ENCODE measurements at places on chromosomes 7 and 10.

GRCh38 chr7:21922605-21923004 is 23.1 kb downstream of the CDCA7L start:
- DNase-seq: no peak

GRCh38 chr10:77111611-77112550 is 525.7 kb downstream of the KCNMA1 start:
- DNase-seq: peak; percentile 21

DNA sequence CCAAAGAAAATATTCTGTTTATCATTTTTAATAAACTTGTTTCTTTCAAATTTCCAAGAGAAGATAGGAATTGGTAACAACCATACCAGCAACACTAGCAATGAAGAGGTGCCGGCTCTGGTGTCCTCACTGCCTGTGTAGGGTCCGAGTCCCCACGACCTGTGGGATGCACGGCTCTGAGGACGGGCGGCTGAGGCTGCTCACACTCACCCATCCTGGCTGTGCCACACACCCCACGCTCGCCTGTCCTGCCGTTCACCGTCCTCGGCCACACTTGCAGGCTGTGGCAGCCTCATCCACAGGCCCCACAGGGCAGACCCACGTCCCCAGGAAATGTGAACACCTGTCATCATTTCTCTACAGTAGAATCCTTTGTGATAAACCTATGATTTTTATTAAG is 48.2 kb upstream of the DPYSL4 start:
- no peak for DNase-seq

- DNase-seq: peak; percentile 24
These were observed 51.7 kb downstream of the CPEB3 start for GRCh38 chr10:92239151-92239599.

GRCh38 chr7:75953931-75954330 is 39.0 kb downstream of the POR start:
- no peak for DNase-seq

DNA sequence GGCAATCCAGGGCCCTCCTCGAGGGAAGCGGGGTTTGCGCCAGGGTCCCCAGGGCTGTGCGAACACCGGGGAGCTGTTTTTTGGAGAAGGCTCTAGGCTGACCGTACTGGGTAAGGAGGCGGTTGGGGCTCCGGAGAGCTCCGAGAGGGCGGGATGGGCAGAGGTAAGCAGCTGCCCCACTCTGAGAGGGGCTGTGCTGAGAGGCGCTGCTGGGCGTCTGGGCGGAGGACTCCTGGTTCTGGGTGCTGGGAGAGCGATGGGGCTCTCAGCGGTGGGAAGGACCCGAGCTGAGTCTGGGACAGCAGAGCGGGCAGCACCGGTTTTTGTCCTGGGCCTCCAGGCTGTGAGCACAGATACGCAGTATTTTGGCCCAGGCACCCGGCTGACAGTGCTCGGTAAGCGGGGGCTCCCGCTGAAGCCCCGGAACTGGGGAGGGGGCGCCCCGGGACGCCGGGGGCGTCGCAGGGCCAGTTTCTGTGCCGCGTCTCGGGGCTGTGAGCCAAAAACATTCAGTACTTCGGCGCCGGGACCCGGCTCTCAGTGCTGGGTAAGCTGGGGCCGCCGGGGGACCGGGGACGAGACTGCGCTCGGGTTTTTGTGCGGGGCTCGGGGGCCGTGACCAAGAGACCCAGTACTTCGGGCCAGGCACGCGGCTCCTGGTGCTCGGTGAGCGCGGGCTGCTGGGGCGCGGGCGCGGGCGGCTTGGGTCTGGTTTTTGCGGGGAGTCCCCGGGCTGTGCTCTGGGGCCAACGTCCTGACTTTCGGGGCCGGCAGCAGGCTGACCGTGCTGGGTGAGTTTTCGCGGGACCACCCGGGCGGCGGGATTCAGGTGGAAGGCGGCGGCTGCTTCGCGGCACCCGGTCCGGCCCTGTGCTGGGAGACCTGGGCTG is 26.0 kb downstream of the PRSS2 start:
- no peak for DNase-seq

DNA sequence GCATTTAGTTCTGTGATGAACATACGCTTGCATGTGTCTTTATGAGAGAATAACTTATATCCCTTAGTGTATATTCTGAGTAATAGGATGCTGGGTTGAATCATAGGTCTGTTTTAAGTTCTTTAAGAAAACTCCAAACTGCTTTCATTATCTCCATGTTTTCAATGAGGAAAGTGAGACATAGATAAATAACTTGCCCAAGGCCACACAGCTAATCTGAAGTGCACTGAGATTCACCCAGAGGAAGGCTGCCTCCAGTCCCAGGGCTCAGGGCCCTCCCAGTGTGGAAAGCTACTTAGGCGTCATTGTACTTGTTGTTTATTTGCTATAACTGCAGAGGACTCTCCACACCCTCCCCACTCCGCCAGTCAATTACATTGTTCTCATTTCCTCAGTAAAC is 126.7 kb downstream of the INHBA start:
- DNase-seq: no peak

GRCh38 chr7:21086688-21087087 is 300.0 kb upstream of the SP8 start:
- peak; percentile 31 for DNase-seq

DNA sequence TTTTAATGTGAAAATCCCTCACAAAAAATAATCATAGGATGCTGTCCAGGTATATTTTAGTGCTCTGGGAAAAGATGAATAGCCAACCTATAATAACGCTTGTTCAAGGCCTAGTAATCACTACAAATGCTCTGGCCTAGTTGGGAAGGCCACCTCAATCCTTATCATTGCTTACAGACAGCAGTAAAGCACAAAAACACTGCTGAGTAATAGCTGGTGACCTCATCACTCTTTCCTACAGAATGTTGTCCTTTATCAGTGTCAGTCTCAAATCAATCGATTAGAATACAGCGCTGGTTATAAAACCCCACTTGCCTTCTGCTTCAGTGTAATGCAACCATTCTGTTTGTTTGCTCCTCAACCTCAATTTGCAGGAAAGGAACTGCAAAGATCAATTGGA is 72.6 kb upstream of the STEAP1 start:
- DNase-seq: no peak

- no peak for DNase-seq
These were observed 244.8 kb upstream of the TCERG1L start for GRCh38 chr10:131556061-131556896.

DNA sequence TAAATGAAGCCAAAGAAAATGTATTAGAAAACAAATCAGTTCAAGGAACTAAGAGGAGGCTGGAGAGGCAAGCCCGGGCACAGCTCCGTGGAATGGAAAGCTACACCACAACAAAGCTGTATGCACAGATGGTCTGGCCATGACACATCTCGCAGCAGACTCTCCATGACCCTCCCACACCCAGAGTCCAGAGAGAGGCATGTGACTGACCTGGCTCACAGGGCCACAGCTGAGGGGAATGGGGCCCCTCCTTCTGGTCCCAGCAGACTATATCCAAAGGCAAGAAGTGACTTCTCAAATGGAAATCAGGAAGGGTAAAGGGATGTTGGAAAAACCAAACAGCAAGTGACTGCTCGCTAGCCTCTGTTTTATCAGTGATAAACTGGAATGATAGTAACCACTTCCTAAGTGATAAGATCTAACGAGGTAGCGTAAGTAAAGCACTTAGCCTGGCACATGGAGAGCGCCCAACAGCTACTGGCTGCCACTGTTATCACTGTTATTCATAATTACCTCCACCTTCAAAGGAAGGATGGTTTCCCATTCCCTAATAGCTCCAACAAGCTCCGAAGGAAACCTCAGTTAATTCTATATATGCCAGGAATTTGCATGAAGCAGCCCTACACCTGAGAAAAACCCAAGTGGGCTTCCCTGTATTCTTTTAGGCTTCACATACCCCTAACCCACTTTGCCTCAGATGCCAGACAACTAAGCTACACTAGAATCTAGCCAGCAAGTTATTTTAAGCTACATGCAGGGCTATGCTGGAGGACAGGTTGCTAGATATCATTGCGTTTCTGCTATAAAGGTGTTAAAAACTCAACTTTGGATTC is 8.4 kb downstream of the OSBPL3 start:
- DNase-seq: no peak

DNA sequence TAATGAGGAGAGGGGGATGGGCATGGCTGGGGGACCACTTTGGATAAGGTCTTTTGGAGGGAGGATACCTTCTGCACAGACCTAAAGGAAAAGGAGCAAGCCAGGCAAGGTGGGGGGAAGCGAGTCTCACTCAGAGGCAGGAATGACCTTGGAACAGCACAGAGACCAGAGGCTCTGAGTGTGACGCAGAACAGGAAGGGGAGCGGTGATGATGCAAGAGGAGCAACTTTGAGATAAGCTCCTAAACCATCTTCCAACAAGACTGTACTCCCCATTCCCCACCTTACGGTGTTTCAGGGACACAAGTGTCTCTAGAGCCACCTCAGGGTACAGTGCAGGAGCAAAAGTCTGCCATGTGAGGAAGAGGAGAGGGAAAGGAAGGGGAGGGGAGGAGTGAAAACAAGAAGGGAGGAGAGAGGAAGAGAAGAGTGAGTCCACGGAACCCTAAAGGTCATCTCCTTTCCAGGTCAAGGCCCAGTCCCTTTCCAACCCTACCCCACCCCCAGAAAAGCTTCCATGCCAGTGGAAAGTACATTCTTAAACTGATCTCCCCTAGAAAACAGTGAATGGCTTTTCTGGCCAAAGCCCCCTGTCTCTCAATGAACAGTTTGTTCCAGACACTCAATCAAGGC is 54.1 kb downstream of the JAZF1 start:
- DNase-seq: no peak

DNA sequence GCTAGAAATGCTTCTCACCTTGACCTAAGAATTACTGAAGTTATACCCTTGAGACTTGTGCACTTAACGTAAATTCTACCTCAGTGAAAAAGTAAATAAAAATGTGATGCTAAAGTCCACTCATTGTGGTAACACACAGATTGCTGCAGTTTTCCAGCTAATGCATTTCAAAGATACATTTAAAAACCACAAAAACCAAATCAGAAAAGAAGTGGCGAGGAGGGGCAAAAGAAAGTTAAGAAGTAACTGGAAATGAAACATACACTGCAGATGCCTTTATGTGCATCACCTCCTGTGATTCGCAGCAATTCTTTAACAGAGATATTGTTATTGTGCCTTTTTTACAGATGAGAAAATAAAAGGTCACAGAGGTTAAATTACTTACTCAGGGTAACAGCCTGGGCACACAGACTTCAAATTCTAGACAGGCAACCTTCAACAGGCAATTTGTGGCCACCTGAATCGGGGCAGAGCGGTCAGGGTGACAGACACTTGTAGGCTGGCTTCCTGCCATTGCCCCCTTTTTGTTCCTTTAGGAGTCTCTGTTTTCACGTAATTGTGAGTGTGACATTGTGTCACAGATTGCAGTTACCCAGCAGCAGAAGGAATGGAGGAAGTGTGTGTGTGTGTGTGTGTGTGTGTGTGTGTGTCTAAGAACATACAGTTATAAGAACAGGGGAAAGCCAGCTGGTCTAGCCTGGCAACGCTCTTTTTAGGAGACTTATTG is 1.9 kb downstream of the WIPF3 start:
- no peak for DNase-seq

GRCh38 chr10:109892931-109893330 is 30.4 kb downstream of the XPNPEP1 start:
- no peak for DNase-seq

GRCh38 chr7:157014635-157015555 is 4.4 kb upstream of the MNX1 start:
- DNase-seq: no peak

DNA sequence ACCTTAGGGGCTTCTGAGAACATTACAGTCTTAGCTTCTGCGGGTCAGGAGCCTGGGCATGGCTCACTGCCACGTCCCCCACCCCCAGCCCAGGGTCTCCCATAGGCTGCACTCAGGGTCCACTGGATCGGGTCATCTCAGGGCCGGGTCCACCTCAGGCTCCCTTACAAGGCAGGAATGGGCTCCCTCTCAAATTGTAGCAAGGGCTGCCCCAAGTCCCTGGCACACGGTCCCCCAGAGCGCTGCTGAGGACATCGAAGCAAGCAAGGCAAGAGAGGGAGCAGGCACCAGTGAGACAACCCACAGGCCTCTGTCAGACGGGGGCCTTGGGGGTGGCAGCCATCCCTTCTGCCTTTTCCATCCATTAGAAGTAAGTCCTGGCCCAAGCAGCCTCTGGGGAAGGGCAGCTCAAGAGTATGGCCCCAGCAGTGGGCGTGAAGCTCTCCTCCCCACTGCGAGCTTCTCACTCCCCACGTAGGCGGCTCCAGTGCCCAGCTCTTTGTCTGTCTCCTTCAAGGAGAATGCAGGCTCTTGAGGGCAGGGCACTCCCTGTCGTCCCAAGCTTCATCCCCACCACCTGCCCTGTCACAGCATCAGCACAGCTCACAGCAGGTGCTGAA is 18.0 kb upstream of the RET start:
- no peak for DNase-seq

DNA sequence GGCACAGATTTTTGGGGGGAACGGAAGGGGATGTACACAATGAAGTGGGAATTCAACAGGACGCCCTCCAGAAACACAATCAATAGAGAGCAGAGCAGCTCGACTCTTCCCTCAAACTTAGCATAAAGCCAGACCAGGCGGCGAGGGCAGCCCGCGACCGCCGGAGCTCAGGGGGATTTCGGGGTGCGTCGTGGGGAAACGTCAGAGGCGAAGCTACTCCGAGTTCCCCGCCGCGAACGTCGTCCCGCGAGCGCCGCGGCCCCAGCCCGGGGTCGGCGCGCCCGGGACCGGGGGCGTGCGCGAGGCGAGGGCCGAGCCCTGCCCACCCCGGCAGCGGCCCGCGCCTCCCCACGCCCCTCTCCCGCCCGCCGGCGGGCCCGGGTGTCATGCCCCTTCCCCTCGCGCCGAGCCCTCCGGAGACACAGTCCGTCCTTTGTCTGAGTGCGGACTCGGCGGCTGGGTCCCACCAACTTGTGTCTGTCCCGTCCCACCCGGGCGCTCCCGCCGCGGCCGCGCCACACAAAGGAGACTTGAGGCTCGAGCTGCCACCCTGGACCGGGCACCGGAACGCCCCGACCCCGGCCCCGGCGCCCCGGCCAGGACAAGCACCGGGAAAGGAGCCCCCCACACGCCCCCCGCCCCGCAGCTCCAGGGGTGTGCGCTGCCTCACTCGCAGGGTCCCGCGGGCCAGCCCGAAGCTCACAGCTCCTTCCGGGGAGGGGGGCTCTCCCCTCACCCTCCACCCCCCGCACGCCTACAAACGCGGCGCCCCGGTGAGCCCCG is 634 bp downstream of the EZH2 start:
- peak; percentile 52 for DNase-seq

DNA sequence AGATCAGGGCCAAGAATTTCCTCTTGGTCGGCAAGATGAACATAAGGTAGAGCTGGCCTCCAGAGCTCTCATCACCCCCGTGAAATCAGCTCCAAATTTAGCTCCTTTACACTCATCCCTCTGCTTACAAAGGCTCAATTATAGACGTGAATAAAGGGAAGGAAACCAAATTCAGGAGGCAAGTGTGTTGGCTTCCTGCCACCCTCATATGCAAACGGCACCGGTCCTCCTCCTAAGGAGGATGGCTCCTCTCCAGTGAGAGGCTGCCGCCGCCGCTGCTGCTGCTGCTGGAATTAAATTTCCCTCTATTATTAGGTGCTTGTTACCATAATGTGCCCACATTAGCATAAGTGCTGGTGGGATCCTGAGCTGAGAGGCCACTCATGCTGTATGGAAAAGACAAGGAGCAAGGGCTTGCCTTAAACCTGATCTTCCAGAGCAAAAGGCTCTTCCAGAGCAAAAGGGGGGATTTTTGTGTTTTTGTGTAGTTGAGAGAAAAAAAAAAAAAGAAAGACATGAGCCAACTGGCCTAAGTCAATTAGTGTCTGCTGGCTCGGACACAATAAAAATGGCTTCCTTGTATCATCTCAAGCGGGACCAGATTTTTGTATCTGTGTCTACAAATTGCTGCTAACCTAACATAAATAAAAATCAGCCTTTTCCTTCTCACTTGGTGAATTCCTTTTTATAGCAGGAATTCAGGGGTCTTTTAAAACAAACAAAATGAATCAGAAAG is 68.4 kb downstream of the CDHR3 start:
- peak; percentile 54 for DNase-seq
